GM10248 (cell line): ENCODE measurements at places on chromosomes 13 and 19.
A peak's percentile ranks its signal among the peaks of the same experiment; 100 is the strongest.

GRCh38 chr13:95509521-95510310 lies 42.8 kb upstream of the CLDN10 start:
- no peak for DNase-seq

DNA sequence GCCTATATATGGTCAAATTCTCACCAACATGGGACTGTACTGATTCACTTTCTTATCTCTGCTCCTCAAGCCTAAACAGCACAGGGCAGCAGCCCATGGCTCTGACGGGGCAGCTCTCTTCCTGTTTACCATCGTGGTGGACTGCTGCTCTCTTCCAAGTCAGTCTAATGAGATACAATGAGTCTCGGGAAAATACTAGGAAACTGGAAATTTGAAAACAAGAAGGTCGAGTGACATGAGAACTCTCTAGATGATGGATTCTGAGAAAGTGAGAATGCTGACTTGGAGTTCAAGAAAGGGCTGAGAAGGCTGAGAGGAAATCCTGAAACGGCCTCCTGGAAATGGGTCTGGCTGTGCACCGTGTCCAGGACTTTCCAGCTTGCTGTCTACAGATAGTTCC lies 122.8 kb upstream of the ARGLU1 start:
- DNase-seq = no peak

DNA sequence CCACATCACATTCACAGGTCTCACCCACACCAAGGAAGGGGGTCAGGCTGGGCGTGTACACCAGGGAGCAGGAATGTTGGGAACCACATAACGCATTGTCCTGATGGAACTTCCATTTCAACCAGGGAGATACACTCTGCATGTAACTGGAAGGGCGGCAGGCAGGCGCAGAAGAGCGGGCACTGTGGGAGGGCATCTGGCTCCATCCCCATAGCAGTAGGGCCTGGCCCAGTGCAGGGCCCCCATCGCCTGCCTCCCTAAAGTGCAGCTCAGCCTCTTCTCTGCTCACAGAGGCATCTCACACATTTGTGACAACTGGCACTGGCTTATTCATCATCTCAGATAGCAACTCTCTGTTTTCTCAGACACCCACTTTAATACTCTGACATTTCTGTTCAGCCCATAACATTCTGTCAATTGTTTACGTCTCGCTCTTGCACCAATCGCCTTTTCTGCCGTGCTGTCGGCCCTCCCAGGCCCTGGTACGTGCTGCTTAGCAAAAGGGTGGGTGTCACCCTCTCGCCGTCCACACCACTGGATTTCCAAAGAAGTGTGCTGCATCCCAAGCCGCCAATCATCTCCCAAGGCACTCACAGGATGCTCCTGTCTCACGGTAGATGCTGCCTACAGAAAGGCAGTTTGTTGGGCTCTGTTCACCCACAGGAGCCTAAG lies 353.3 kb upstream of the ZNF507 start:
- DNase-seq = no peak

- DNase-seq = no peak
Observed at GRCh38 chr13:20714563-20715329, 11.2 kb downstream of the IL17D start.

DNA sequence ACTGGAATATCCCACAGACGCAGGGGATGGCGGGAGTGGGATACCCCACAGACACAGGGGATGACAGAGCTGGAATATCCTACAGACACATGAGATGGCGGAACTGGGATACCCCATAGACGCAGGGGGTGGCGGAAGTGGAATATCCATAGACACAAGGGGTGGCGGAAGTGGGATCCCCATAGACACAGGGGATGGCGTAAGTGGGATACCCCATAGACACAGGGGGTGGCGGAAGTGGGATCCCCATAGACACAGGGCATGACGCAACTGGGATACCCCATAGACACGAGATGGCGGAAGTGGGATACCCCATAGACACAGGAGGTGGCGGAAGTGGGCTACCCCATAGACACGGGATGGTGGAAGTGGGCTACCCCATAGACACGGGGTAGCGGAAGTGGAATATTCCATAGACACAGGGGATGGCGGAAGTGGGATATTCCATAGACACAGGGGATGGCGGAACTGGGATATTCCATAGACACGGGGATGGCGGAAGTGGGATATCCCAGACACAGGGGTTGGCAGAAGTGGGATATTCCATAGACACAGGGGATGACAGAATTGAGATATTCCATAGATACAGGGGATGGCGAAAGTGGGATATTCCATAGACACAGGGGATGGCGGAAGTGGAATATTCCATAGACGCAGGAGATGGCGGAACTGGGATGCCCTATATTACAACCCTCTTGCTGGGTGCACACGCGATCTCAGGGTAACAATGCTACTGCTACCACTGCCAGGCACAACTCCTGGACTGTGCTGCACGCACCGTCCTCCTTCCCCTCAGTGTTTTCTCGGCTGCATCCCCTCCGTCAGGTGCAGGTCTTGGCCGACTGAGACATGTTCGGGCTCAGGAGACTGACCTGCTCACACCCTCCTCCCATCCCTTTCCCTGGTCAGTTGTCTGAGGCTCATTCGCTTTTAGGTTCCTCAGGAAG lies 28.1 kb downstream of the ZNF787 start:
- no peak for DNase-seq

DNA sequence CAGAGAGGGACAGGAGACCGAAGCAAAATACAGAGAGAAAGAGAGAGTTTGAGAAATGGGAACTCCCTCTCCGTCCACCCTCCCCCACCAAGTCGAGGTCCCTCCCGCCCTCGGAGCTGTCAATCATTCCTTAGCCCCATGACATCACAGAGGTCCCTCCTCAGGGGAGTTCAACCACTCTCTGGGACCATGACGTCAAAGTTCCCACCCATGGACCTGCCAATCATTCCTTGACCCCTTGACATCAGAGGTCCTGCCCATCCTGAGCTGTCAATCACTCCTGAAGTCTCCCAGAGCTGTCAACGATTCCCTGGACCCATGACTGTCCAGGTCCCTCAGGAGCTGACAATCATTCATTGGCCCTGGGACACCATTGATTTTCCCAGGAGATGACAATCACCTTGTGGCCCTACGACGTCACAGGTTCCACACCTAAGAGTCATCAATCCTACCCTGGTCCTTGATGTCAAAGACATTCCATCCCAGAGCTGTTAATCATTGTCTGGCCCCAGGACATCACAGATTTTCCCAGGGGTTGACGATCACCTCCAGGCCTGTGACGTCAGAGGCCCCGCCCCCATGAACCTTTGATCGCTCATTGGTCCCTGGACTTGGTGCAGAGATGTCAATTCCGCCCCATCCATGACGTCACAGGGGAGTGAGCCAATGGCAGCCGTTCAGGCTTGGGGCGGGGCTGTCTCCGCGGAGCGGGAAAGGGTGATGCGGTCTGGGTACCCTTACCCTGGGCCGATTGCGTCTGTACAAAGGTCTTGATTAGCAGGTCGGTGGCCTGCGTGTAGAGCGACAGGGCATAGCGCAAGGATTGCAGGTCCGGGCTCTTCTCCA lies 61.7 kb downstream of the COLGALT1 start:
- DNase-seq = peak; percentile 74

DNA sequence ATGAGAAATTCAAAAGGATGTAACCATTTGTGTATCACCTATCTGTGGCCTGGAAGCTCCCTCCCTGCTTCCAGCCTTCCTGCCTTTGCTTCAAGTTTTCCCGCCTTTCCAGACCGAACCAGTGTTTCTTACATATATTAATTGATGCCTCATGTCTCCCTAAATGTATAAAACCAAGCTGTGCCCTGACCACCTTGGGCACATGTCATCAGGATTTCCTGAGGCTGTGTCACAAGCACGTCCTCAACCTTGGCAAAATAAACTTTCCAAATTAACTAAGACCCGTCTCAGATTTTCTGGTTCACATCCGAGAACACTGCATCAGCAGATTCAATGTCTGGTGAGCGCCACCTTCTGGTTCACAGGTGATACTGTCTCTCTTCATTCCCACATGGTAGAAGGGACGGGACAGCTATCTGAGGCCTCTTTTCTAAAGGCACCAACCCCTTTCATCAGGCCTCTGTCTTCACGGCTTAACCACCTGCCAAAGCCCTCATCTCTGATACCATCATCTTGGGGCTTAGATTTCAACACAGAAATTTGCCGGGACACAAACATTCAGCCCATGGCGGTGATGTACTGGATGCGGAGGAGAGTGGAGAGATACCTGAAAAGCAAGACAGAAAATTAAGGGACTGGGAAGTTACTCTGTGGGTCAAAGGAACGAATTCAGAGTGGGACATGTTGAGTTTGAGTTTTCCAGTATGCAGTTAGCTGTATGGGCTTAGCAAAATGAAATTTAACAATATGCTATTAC lies 58.7 kb upstream of the PABPC3 start:
- DNase-seq = peak; percentile 55

GRCh38 chr13:37127691-37128241 lies 22.3 kb upstream of the CSNK1A1L start:
- DNase-seq = no peak

GRCh38 chr19:13091400-13092157 lies 11.1 kb downstream of the LYL1 start:
- DNase-seq = no peak
